ENCODE measurements at places on chromosomes 5 and 9. TPM values are rescaled to one million over a fixed set of nuclear protein-coding genes. Genes with fewer than 3 reads are reported as not detected.

Gene SPINK7
- total RNA-seq, result not detected

Gene NR5A1
- total RNA-seq, result not detected

Gene MYOZ3
- 2.3 TPM for total RNA-seq

Gene ERMP1
- 31.9 TPM for total RNA-seq

Gene OBP2B
- total RNA-seq, result not detected

Gene PCDHB2
- total RNA-seq, result 4.4 TPM

Gene MAP3K1
- 4.6 TPM for total RNA-seq

Gene IL3
- total RNA-seq, result not detected

Gene MYMK
- total RNA-seq, result not detected

Gene FBP2
- total RNA-seq, result not detected

Gene TMEM215
- not detected for total RNA-seq

Gene CYSRT1
- total RNA-seq, result 0.33 TPM

Gene FSD1L
- total RNA-seq, result 6.0 TPM

Gene DMGDH
- total RNA-seq, result 1.9 TPM

Measured in smooth muscle cell of the pulmonary artery (primary cell).